ENCODE measurements at places on chromosomes 11 and 22.
A peak's percentile ranks its signal among the peaks of the same experiment; 100 is the strongest.

- DNase-seq, result no peak
Observed at GRCh38 chr11:99519095-99519494, 498.3 kb downstream of the CNTN5 start.

DNA sequence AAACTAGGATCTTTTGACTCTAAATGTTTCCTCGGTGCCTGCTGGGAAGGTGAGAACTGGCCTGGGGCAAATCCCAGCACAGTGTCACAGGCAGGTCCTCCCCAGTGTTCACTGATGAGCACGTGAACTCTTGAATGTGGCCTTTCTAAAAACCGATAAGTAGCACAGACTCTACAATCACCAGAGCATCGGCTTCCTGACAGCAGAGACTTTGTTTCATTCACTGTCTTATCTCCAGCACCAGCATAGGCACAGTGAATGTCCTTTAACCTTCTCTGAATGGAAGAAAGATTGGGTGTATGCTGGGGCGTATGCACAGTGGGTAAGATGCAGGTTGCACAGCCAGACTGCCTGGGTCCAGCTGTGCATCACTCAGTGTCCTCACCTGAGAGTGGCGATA is 59.3 kb upstream of the EIF3D start:
- no peak for DNase-seq

GRCh38 chr11:133541021-133541719 is 8.9 kb upstream of the OPCML start:
- DNase-seq, result no peak

DNA sequence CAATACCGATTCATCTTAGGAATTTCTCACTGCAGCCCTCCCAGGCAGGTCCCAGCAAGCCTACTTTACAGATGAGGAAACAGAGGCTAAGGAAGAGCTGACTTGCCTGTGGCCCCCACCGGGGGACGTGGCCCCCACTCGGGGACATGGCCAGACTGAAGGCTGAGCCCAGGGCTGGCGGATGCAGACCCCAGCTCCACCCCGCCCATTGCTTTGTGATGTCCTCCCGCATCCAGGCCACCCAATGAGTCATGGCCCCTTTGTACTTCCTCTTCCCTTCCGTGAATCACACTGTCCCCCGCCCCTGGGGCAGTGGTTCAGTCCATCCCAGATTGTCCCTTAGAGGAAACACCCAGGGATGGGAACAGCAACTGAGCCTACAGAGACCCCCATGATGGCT is 116.0 kb upstream of the ANO1 start:
- DNase-seq, result no peak

- DNase-seq, result peak; percentile 62
Observed at GRCh38 chr22:42856179-42856864, 751 bp downstream of the ARFGAP3 start.

- no peak for DNase-seq
Observed at GRCh38 chr11:15707971-15708370, 593.2 kb downstream of the INSC start.

GRCh38 chr11:2380807-2381350 is 3.8 kb downstream of the CD81 start:
- DNase-seq, result no peak

- DNase-seq, result no peak
Observed at GRCh38 chr22:41367039-41367679, 14.6 kb upstream of the TEF start.

DNA sequence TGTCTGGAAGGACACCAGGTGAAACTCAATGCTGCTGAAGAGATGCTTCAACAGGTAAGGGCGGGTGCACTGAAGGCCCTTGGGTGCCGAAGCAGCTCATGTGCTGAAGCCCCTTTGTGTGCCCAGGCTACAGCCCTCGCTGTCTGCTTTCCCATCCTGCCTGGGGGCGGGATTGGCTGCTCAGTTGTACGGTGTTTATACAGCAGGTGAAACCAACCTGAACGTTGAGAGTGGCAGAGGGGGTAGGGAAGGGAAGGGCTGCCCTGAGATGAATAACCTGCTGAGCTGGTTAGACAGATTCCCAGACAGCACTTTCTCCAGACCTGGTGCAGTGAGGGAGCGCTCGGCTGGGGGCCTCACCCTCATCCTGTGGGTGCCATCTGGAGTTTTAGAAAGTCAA is 75.7 kb downstream of the CYB5R2 start:
- DNase-seq, result no peak

GRCh38 chr22:49488943-49489342 is 338.7 kb downstream of the BRD1 start:
- DNase-seq, result no peak

GRCh38 chr22:45762545-45763235 is 91.1 kb downstream of the ATXN10 start:
- DNase-seq, result no peak

- DNase-seq, result no peak
Observed at GRCh38 chr11:10659339-10660216, 34.0 kb downstream of the IRAG1 start.

DNA sequence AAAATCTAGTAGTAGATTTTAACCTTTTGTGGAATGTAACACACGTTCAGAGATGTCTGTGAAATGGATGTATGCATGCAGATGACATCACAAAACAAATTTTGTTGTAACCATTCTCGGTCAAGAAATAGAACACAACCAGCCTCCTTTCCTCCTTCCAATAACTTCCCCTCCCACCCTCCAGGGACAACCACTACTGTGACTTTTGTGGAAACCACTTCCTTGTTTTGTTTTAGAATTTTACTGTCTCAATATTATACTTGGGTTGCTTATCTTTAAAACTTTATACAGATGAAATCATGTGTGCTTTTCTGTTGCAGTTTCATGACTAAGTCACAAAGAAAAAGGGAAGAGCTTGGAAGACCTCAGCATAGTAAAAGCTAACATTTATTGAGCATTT is 189.4 kb upstream of the NCAM1 start:
- DNase-seq, result no peak

GRCh38 chr11:35214226-35214770 is 75.3 kb downstream of the CD44 start:
- no peak for DNase-seq

DNA sequence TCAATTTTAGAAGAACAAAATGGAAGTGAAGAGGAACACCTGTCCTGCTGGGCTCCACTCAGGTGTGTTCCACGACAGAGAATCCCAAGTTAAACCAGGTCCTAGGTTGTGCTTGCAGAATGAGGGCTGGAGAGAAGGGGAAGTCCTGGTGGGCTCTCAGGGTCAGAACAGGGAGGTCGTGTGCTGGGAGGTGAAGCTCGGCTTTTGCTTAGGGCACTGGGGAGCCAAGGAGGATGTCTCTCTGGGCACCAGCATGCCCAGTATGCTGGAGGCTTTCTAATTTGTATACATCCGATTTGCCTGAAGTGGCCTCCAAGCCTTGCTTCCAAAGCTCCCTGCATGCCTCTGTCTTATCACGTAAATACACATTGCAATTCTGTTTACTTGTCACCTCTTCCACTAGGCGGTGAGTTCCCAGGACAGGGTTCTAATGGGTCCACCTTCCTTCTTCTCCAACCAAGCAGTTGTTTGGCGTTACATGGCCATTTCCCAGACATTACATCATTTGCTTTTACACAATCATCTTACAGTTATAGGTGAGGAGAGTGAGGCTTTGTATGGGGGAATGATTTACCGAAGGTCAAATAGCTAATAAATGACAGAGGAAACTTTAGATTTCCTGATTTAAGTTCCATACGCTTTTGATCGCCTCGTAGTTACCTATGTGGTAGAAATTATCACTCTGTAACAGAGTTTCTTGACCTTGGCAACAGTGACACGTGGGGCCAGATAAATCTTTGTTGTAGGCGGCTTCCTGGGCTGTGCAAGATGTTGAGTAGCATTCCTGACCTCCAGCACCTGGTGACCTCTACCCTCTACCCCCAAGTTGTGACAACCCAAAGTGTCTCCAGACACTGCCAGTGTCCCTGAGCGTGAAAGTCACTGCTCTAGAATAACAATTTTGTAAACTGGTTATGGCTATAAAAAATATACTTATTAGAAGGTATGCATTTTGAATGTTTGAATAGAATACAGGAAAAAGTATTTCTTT is 901.5 kb downstream of the TBC1D22A start:
- DNase-seq, result no peak

DNA sequence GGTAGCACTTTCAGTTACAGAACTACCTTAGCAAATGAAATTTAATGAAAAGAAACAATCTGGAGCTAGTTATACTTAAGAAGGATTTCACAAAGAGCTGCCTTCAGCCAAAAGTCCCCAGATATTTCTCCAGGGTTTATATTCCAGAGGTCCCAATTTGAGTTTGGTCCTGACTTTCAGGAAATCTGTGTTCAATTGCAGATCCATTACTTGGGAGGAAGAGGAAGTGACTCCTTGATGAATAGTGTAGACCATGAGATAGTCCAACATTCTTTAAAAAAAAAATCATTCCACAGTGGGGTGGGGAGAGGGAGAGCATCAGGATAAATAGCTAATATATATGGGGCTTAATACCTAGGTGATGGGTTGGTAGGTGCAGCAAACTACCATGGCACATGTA is 117.6 kb upstream of the ARHGAP20 start:
- DNase-seq, result no peak

GRCh38 chr11:60951904-60952741 is at the start of gene SLC15A3:
Gene SLC15A3 (minus strand): TSS chr11:60952176. CDS start chr11:60951551, 625 bp downstream.
- DNase-seq, result no peak

DNA sequence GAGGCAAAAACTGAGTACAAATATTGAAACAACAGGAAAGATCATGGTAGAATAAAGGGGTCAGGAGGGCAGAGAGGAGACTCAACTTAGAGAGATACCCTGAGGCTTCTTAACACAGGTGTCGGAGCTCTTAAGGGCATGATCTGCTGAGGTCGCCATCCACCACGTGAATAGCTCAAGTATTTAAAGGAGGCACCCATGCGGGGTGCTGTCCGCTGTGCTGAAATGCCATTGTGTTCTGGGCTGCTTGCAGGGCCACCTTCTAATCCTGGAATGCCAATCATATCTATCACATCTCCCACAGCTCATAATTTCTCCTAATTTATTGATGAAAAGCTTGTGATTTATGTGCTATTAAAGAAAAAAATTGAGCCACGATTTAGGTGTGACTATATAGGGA is 90.2 kb downstream of the SEZ6L start:
- no peak for DNase-seq

DNA sequence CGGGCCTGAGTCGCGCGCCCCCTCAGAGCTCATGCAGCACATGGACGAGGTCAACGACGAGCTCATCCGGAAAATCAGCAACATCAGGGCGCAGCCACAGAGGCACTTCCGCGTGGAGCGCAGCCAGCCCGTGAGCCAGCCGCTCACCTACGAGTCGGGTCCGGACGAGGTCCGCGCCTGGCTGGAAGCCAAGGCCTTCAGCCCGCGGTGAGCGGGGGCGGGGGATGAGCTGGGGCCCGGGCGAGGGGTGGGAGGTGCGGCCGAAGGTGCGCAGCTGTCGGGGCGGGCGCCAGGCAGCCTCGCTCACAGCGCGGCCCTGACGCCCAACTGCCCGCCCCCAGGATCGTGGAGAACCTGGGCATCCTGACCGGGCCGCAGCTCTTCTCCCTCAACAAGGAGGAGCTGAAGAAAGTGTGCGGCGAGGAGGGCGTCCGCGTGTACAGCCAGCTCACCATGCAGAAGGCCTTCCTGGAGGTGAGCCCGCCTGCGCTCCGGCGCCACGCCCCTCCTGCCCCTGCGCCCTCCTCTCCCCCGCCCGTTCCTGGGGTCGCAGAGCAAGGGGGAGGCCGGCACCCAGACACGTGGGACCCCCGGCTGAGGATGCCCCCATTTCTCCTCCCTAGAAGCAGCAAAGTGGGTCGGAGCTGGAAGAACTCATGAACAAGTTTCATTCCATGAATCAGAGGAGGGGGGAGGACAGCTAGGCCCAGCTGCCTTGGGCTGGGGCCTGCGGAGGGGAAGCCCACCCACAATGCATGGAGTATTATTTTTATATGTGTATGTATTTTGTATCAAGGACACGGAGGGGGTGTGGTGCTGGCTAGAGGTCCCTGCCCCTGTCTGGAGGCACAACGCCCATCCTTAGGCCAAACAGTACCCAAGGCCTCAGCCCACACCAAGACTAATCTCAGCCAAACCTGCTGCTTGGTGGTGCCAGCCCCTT is 20.5 kb downstream of the EPS8L2 start:
- DNase-seq, result peak; percentile 52

Measured in stimulated activated CD8-positive, alpha-beta memory T cell treated with anti-CD3 and anti-CD28 coated beads, Interleukin-7, amount 100 ng/mL, for 4 hours (primary cell).